Urinary bladder (tissue), 4 donors: ENCODE measurements at places on chromosomes 4 and X. TPM values are rescaled to one million over a fixed set of nuclear protein-coding genes. Genes with fewer than 3 reads are reported as not detected.

GRCh38 chrX:63963095-63963784 lies 178.2 kb upstream of the ARHGEF9 start:
- DNase-seq: no peak

DNA sequence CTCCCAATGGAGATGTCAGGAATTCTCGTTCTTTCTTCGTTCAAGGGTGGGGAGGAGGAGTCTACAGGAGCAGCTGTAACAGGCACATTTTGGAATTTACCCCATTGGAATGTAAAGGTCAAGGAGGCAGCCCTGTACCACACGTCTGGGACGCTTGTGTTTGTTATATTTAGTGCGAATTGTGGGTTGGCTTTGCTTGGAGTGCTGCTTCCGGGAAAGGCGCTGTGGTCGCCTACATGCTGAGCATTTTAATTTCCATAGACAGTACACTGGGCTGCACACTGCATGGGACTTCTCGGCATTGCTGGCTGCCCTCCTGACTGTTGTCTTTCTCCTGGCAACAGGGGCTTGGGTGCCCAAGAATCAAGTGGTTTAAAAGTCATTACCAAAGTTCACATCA lies 12.8 kb downstream of the GYG2 start:
- DNase-seq: no peak

DNA sequence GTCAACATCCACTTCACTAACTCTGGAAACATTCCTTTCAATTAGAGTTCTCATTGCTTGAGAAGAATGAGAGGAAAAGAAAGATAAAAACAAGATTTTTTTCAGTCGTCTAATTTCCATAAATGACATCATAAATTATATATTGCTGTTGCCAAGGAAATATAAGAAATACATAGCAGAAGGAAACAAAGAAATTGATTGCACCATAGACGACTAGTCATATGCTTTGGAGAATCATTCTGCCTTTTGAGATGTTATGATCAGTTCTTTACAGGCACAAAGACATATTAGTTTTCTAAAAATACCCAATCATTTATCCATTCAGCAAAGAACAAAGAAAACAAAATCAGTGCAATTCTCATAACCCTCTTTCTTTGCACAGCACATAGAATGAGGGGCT lies 672 bp upstream of the C1QTNF7 start:
- no peak for DNase-seq

GRCh38 chrX:18887825-18888212 lies 96.1 kb downstream of the PHKA2 start:
- DNase-seq: no peak

MAGEB10 gene
- total RNA-seq: not detected

DNA sequence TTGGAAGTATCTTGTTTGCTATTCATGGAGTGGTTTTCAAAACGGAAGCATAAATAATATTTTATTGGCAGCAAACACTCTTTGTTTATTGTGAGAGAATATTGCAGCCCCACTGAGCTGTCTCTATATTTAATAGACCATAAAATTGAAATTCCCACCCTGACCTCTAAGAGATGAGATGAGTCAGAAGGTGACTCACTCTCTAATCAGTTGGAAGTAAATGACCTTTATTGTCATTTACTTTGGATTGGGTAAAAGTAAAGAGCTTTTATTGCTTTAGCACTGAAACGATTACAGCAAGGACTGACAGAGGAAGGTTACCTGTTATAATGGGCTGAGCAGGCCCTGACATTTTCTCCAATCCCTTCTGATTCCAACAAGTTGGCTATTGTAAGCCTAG lies 55.0 kb downstream of the SYTL5 start:
- DNase-seq: no peak

CSAG3 gene
- total RNA-seq: not detected

DNA sequence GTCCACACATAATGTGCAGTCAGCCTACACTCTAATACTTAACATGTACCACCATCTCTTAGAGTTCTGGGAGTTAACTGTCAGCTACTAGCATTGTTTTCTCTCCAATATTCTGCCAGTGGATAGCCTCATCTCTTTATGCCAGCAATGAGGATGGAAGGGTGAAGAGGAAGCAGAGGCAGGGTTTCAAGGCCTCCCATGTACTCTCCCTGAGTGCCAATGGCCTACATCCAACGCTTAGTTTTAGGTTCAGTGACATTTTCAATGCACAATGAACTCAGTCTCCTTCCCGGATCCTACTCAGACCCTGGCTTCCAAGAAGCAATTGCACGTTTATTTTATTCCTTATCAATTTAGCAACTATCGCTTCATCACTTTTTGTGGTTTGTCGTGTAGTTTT lies 686.1 kb downstream of the DMD start:
- DNase-seq: no peak

- DNase-seq: no peak
These were observed 15.4 kb downstream of the NKX6-1 start for GRCh38 chr4:84483688-84484087.

- no peak for DNase-seq
These were observed 13.5 kb downstream of the SNCA start for GRCh38 chr4:89823416-89823815.
